Hepatocyte (in vitro differentiated cells): ENCODE measurements at places on chromosomes 4 and X. TPM values are rescaled to one million over a fixed set of nuclear protein-coding genes. Genes with fewer than 3 reads are reported as not detected.

FRG2 gene
- polyA plus RNA-seq, result not detected in 2 replicates

GRID2 gene
- polyA plus RNA-seq, result 0.11 and 0.53 TPM in 2 replicates

DNA sequence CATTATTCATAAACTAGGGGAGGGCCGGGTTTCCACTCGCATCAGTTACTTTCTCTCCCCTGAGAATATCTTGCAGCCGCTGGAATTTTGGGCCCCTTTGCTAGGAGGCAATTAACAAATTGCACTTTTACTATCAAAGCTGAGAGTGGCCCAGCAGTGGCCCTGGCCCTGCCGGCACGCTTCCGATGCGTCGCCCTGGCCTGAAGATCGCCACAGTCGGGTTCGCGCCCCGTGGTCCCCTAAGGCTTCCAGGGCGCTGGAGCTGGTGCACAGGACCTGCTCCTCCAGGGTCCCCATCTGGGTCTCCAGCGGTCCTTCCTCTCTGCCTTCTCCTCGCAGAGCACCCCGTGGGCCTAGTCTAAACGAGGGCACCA, 486 bp upstream of the CWH43 start:
- no peak for DNase-seq

DNA sequence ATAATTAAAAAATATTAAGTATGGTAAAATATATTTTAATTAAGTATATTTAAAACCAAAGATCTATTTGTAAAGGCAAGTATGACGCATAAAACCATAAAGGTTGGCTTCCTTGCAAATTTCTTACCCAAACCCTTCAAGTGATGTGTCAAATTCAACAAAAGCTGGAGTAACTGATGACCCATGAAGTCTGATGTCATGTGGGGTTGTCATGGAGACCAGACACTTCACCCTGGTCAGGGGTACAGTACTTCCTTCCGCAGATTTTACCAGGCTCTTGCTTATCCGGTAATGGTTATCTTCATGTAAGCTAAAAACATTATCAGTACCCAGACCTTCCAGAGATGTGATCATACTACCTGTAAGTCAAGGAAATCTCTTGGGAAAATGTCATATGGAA, 170.1 kb downstream of the WDFY3 start:
- DNase-seq, result no peak
